ENCODE measurements at places on chromosomes 6 and 20. TPM values are rescaled to one million over a fixed set of nuclear protein-coding genes. Genes with fewer than 3 reads are reported as not detected.

Gene ECT2L
- not detected for total RNA-seq

Gene WFDC10B
- total RNA-seq: not detected

Gene HLA-DOB
- total RNA-seq: not detected

Gene WFDC5
- total RNA-seq: not detected

Gene FAM184A
- 7.5 TPM for total RNA-seq

Gene TSHZ2
- total RNA-seq: 32.6 TPM

Gene SYS1
- total RNA-seq: 40.8 TPM

Gene DEF6
- total RNA-seq: 7.6 TPM

Gene SLC17A9
- total RNA-seq: 17.9 TPM

Gene CCR6
- not detected for total RNA-seq

Gene HAO1
- not detected for total RNA-seq

Gene DXO
- total RNA-seq: 14.1 TPM

Gene LPA
- not detected for total RNA-seq

Gene LTB
- total RNA-seq: not detected

Gene IRAK1BP1
- total RNA-seq: 1.6 TPM

Gene EPHA7
- 1.8 TPM for total RNA-seq

Gene ARID1B
- 120 TPM for total RNA-seq

Gene MAP1LC3A
- total RNA-seq: 79.6 TPM

Gene STX11
- total RNA-seq: 17.2 TPM

Gene ISM1
- 25.1 TPM for total RNA-seq

Gene MOG
- not detected for total RNA-seq

Gene PEX7
- 7.6 TPM for total RNA-seq

Gene HDGFL1
- total RNA-seq: not detected

Gene INSM1
- total RNA-seq: not detected

Gene RPL10A
- total RNA-seq: 636 TPM

Gene SRSF12
- total RNA-seq: 0.41 TPM

Gene CST4
- total RNA-seq: not detected

Gene ETV7
- total RNA-seq: 5.4 TPM

Gene SYCP2
- total RNA-seq: 0.95 TPM

Gene TNFRSF6B
- 98.9 TPM for total RNA-seq

Gene KCNK16
- total RNA-seq: not detected

Gene C6orf52
- total RNA-seq: not detected

Gene CABLES2
- 2.1 TPM for total RNA-seq

Gene ANGPT4
- 1.4 TPM for total RNA-seq

Gene IL17A
- total RNA-seq: not detected

Gene TGM3
- total RNA-seq: 0.27 TPM

Gene IL20RA
- total RNA-seq: 1.2 TPM

Gene NDUFAF5
- 5.3 TPM for total RNA-seq

Gene GPLD1
- 22.3 TPM for total RNA-seq

Gene AVP
- not detected for total RNA-seq

Measured in thoracic aorta (tissue), 2 donors.